Activated T-helper 1 cell treated with Interleukin-2 at 50 U/mL for 16 hours (primary cell): ENCODE measurements at places on chromosomes 6 and 20.

GRCh38 chr6:113876695-113877094 lies 19.6 kb downstream of the MARCKS start:
- no peak for DNase-seq

DNA sequence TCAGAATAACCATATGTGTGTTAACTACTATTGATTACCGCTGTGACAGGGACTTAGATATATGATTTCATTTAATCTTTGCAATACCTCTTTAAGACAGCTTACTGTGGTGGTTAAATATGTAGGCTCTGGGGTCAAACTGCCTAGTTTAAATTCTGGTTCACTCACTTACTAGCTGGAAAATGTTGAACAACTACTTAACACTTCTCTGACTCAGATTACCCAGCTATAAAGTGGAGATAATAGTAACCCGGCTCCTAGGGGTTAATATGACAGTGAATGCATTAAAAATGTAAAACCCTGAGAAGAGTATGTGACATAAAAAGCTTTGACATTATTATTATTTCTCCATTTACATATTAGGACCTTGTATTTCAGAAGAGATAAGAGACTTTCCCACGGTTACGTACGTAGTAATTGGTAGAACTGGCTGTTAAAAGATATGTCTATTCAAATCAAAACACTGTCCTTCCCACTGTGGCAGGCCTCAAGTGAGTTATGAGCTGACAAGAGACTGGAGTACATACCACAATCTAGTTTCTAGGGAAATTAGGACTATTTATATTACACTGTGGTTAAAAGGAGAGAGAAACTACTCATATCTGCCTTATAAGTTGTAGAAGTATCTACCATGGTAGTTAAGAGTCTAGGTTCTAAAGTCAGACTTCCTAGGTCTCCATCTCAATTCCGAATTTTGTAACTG lies 4.4 kb upstream of the PLCB1 start:
- DNase-seq = no peak

- no peak for DNase-seq
Observed at GRCh38 chr6:13810688-13811446, 3.5 kb downstream of the MCUR1 start.

DNA sequence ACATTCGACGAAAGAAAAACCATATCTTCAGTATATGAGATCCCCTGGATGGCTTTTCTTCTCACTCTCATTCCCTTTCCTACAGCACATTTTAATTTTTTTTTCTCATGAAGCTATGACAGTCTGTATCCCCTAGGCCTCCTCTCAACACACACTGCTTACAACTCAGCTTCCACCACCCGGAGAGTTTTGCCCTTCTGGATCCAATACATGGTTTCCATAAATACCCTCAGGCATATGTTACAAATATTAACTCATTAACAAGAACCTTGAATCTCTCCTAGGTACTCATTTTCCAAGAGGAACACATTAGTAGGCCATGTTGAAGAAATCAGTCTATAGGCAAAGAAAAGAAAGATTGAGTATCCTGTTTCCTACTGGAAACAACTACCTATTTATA lies 44.0 kb downstream of the PAK5 start:
- DNase-seq = no peak
